Neural crest cell (in vitro differentiated cells): ENCODE measurements at places on chromosomes 2 and 18. TPM values are rescaled to one million over a fixed set of nuclear protein-coding genes. Genes with fewer than 3 reads are reported as not detected.

GRCh38 chr2:71410696-71411095, 42.7 kb upstream of the DYSF start:
- no peak for DNase-seq

GRCh38 chr2:143960177-143960576, 559.7 kb downstream of the ZEB2 start:
- no peak for DNase-seq

- no peak for DNase-seq
Observed at GRCh38 chr2:170142502-170142901, 35.4 kb upstream of the MYO3B start.

DNA sequence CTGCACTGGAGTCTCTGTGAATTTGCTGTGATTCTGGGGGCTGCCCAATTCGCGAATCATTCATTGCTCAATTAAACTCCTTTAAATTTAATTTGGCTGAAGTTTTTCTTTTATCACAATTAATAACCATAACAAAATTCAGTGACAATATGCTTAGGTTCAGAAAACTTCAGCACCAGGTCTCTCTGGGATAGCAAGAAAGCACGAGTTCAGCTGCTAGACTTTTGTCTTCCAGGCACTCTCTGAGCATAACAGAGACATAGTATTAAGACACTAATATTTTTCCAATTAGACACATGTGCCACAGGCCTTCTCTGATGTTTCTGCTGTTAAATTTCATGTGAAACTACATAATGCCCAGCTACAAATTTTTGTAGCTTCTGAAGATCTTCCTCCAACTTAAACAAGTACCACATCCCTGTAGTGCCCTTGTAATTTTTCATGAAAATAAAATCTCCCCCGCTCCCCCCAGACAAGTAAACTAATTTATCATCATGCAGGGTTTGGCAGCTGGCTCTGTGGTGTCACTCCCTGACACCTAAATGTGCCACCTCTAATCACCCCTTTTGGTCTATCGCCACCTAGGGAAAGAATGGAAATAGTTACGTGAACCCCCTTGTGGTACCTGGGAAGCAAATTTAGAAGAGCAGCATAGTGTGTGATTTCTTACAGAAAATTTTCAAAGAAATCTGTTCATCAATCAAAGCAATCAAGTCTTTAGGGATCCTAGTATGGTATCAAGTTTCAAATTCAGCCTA, 94.1 kb downstream of the CSRNP3 start:
- no peak for DNase-seq

DNA sequence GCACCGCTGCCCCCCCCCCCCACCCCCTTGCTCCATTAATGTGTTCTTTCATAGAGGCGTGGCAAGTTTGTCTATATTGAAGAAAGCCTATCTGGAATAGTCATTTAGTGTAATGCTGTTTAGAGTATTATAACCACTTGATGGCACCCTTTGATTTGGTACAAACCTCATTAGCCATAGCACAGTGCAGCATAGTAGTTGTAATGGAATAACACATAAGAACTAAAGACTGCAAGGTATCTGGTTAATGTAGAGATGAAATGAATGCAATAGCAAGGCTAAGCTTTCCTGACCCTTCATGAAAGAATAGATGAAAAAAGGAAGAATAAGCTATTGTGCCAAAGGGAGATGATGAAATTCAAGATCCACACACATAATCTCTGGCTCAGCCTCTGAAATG, 81.9 kb downstream of the EHBP1 start:
- no peak for DNase-seq

The PLA2R1 gene
- total RNA-seq, result 0.09 and 0.18 TPM in 2 replicates

The SATB2 gene
- total RNA-seq, result 9.2 and 10.1 TPM in 2 replicates

DNA sequence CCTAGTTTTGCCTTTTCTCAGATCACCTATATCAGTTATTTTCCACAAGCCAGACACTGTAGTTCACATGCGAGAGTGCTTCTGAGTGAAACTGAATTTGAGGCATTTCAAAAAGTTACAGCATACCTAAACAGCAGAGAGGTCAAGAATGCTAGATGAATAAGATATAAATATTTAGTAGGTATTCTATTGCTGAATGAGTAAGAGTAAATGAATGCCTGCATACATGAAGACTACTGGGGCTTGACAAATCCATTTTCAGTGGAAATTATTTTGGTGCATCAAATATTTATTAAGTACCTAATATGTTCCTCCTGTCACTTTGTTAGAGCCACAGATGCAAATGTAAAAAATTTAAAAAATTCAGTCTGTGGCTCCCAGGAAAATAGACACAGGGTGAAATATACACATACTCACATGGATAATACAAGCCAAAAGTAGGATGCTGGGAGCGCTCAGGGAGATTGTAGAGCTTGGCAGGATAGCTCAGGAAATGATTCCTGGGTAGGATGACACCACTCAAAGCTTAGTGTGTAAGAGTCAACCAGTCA, 27.6 kb upstream of the CDC42EP3 start:
- DNase-seq, result no peak
